ENCODE measurements at places on chromosomes 1 and 21.

DNA sequence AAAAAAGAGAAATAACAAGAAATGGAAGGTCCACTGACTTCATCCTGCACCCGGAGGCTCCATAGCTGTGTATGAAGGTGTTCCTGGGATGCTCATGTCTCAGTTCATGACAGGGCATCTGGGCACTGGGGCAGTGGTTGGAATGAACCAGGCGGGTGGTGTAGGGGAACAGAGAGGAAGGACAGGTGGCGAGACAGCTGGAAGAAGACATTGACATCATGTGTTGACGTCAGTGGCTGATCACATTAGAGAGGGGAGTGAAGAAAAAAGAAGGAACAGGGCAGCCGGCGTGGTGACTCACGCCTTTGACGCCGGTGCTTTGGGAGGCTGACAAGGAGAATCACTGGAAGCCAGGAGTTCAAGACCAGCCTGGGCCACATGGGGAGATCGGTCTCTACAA, 50.1 kb downstream of the HUNK start:
- no peak for DNase-seq

- peak; percentile 61 for DNase-seq
Measured at GRCh38 chr1:160083968-160084770, 2.8 kb downstream of the KCNJ9 start.

DNA sequence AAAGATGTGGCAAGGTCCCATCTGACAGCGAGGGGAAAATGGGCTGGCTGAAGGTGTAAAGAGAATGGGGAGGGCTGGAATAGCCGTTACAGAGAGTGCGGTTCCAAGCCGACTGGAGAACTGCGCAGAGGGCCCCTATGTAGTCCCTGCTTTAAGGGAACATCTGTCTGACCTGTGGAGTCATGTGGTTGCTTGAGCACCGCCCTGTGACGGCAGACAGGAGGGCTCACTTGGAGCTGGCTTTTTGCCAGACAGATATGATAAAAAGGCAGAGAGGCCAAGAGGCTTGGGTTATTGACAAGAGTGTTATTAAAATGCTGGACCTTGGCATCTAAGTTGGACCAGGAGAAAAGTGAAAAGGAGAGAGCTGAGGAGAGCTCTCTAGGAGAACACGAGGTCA, 5.9 kb upstream of the PTPRF start:
- DNase-seq = no peak

DNA sequence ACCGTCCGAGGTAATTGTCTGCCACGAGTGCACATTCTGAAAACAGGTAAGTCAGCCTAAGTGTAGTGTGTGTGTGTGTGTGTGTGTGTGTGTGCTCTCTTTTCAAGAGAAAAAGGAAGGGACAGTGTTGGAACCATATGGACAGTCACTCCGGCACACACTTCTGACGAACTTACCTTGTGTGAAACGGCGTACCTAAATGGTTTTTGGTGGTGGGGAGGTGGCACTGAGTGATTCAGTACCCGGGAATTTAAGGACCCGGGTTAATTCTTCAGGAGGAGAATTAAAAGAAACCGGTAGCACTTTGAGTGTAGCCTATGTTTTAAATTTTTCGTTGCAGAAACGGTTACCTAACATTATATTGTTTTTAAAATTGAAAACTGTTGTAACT, 286 bp downstream of the ODR4 start:
- no peak for DNase-seq

DNA sequence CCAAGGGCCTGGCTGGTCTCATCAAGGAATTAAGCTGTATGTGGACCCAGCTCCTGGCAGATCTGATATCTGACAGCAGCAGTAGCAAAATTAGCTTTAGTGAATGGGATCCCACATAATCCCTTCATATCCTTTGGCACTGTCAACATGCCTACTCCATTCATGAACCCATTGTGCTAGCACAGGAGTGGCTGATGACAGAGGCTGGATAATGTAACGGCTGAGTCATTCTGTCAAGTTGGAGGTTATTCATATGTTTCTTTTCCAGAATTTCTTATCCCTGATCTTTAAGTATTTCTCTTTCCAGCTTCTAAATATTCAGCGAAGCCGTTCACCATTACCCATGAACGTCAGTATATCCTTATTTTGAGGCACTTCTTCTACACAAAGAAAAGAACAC, 84.3 kb downstream of the EXTL2 start:
- no peak for DNase-seq

DNA sequence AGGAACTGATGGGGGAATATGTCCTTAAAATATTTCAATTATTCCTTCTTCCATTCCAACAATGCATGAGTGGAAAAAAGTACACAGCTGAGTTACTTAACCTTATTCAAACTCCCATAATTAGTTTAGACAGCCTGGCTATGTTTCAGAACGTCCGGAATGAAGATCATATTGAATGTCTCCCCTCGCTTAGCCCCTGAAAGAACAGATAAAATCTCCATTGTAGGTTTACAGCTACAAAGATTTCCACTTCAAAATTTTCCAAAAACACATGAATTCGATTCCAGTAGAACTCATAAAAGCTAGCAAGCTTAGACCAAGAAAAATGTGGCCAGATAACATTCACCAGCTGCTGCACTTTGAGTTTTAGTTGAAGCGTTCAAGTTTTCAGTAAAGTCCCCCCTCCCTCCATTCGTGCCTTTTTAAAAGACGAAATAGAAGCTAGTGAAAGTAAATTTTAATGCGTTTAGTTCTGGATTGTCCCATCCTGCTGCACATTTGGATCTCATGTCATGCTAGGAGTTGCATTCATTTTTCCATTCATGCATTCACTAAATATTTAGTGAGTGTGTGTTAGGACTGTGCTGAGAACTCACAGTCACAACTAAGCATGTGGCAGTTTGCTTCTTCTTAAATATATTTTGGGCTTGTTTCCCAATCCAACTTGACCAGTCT, 29.4 kb upstream of the SSX2IP start:
- no peak for DNase-seq

DNA sequence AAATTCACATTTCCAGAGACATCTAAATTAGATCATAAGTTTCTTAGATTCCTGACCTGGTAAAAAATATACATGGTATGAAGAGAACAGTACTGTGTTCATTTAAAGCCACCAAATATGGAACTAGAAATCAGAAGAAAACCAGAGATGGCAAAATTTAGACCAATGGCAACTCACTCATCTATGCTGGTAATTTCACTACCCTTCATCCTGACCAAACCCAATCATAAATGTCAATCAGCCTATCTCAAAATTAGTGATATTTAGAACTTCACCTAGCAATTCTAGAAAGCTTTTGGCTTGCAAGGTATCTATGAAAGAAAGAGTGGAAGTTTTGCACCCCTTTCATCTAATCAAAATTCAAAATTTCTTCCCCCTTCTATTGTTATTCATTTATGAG, 107.7 kb downstream of the NIBAN1 start:
- no peak for DNase-seq

DNA sequence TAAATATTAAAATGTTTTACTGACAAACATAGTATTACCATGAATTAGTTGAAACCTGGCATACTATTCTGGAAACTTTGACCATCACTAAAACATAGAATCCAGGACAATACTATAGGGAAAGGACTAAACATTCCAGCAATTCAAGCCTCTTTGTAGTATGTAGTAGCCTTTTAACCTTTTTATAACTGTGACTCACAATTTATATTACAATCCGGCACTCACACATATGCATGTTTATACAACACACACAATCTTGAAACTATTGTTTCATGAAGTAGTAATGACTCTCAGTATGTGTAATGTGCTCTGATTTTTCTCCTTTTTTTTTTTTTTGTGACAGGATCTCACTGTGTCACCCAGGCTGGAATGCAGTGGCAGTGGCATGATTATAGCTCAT, 64.3 kb downstream of the ANKRD13C start:
- DNase-seq = no peak

GRCh38 chr1:33517596-33518250, 45.3 kb downstream of the ZSCAN20 start:
- DNase-seq = no peak

- DNase-seq = no peak
Measured at GRCh38 chr1:91891969-91892368, 6.0 kb upstream of the TGFBR3 start.

- no peak for DNase-seq
Measured at GRCh38 chr1:185015631-185016030, 29.7 kb upstream of the RNF2 start.

GRCh38 chr21:34093083-34093482, 19.7 kb downstream of the MRPS6 start:
- no peak for DNase-seq

DNA sequence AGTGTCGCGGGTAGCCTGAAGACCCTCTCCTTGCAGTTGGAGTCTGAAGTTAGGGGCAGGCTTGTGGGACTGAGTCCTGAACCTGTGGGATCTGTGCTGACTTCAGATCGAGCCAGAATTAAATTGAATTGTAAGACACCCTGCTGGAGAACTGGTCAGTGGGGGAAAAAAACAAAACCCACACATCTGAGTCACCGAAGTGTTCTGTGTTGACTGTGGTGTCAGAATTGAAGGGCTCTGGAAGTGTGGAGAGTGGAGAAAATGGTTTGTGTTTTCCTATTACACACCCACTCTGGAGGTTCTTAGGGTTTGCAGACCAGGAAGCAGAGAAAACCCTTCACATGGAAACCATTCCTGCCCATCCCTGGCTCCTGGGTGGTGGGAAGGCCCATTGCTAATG, 209.5 kb upstream of the GALNT2 start:
- no peak for DNase-seq

- DNase-seq = no peak
Measured at GRCh38 chr1:164560121-164560541, 1.1 kb downstream of the PBX1 start.

DNA sequence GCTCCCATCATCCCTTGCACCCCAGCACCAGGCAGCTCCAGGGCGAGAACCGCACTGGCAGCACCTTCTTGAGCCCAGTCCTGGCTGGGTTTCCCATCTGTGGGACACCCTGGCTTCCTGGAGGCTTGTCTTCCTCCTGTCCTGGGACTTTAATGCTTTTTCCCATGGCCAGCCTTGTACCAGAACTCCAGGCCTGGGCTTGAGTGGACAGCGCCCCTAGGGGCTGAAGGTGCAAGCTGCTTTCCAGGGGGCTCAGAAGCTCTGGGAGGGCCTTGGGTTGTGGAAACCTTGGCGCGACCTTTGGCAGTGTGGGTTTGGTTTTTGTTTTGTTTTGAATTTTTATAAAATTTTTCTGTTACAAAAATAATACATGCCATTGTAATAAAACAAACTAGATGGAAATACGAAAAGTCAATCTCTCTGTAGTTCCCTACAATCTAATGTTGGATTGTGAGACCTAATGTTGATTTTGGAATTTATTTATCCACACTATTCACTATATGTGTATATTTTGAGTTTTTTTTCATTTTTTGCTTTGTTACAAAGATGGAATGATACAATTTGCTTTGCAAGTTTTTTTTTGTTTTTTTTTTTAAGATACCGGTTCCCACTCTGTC, 33.8 kb upstream of the RPL11 start:
- DNase-seq = no peak

DNA sequence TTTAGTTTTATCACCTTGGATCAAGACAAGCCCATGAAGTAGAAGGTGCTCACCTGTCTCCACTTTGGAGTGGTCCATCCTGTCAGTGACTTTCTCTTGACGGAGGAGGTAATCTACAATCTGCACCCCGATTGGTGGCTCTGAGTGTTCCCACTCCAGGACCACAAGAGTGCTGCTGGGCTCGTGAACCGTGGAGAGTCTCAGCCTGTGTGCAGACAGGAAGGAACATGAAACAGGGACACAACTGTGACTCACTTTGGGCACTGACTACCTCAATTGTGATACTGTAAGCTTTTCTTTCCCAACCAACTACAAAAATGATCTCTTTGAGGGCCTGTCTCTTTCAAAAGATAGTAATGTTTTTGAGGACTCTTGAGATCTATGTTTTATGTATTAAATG, 280.2 kb downstream of the ASTN1 start:
- DNase-seq = no peak

DNA sequence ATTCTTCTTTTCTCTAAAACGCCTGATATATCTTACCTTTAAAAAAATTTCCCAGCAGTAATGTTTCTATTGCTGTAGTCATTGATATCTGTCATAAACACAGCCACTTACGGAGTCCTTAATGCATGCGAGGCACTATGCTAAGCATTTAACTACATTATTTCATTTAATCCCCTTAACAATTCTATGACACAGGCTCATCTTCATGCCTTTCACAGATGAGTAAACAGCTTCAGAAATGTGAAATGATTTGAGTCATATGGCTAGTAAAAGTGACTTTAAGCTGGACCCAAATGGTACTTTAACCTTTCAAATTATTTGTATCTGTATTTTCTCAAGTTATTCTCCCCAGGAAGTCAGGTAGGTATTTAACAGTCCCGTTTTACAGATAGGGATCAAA, 125.1 kb upstream of the FGGY start:
- no peak for DNase-seq

DNA sequence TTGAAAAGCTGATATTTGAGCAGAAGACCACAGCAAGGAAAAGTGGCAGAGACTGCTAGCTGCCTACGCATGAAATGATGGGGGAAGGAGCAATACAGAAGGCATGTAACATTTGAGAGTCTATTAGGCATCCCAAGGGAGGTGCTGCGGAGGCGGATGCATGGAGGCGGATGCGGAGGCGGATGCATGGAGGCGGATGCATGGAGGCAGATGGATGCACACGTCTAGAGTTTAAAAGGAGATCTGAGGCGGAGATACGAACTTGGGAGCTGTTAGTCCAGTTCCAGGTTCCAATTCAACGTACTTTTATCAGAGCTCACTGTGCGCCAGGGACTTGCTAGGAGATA, 744 bp upstream of the DDX20 start:
- no peak for DNase-seq

DNA sequence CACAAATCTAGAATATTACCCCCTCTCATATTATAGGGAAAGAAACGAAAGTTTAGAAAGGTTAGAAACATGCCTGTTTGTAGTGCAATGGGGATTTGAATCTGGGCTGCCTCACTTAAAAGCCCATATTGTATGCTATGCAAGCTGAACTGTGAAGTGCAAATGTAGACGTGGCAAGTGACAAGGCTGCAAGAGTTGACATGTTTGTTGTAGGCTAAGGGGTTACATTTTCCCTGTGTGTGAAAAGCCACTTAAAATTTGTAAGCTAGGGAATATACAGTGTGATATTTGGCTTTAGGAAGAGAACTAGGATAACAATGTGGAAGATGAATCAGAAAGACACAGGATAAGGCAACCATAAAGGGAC, 29.0 kb downstream of the WDR26 start:
- no peak for DNase-seq

- DNase-seq = no peak
Measured at GRCh38 chr1:224684979-224685425, 68.9 kb downstream of the CNIH3 start.

DNA sequence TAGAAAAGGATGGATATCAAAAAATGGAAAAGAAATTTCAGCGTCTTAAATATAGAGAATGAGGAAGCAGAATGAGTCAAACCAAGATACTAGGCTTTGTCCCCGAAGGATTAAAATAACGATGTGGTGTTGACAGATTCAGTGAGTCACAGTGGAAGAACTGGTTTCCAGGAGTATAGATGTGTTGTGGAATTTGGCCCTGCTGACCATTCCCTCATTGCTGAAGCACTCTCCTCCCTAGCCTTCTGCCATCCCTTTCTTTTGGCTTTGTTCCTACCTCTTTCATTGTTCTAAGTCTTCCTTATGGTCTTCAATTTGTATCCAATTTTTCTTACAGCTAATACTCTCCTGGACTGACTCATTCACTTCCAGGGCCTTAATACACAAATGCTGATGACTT, 23.1 kb upstream of the USP25 start:
- no peak for DNase-seq
